Stimulated activated CD8-positive, alpha-beta memory T cell treated with anti-CD3 and anti-CD28 coated beads, Interleukin-4, amount 100 ng/mL, for 4 hours (primary cell): ENCODE measurements at places on chromosomes 13 and 19.

GRCh38 chr13:50437252-50437651 is 406.2 kb downstream of the DLEU7 start:
- DNase-seq: no peak

- DNase-seq: no peak
Observed at GRCh38 chr19:31715249-31715945, 366.2 kb upstream of the TSHZ3 start.

- DNase-seq: no peak
Observed at GRCh38 chr13:27276188-27276587, 5.6 kb downstream of the RASL11A start.

- DNase-seq: no peak
Observed at GRCh38 chr19:30406220-30407067, 34.3 kb downstream of the ZNF536 start.

GRCh38 chr19:14512406-14512961 is 5.7 kb downstream of the DNAJB1 start:
- no peak for DNase-seq

GRCh38 chr19:15283141-15283883 is 49.0 kb downstream of the BRD4 start:
- DNase-seq: no peak

DNA sequence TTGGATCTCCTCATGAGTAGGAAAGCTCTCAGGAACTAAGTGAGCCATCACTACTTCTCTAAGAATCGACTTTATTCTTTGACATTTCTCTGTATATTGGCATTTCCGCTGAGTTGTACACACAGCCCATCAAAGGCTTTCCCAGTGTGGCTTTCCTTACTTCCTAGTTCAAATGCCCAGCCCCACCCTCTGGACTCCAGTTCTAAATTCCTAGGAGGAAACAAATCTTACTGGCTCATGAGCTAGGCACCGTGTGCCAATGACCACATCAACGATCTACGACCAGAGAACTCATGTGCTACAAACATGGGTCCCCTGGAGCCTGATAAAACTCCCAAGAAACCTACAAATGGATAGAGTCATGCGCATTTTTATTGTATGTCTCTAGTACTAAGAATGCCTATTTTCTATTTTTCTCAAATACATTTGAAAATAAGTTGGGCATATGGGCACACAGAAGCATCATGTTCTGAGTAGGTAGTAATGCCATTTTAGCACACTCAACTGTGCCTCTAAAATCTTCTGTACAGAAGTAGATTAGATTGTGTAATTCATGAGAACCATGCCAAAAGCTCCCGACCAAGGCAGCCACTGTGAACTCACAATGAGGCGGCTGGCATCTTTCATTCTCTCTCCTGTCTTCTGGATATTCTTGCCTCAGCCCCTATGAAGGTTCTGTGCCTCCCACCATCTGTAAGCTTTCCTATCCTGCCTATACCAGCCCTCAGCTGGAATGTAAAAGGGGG is 10.5 kb upstream of the RAP2A start:
- DNase-seq: no peak

GRCh38 chr13:49366841-49367240 is 77.0 kb downstream of the CAB39L start:
- DNase-seq: no peak

- peak; percentile 92 for DNase-seq
Observed at GRCh38 chr19:18294467-18294864, 13.0 kb upstream of the JUND start.

GRCh38 chr13:113046883-113047244 is 58.7 kb upstream of the F7 start:
- no peak for DNase-seq

GRCh38 chr19:8462571-8462970 is 17.8 kb downstream of the HNRNPM start:
- no peak for DNase-seq

DNA sequence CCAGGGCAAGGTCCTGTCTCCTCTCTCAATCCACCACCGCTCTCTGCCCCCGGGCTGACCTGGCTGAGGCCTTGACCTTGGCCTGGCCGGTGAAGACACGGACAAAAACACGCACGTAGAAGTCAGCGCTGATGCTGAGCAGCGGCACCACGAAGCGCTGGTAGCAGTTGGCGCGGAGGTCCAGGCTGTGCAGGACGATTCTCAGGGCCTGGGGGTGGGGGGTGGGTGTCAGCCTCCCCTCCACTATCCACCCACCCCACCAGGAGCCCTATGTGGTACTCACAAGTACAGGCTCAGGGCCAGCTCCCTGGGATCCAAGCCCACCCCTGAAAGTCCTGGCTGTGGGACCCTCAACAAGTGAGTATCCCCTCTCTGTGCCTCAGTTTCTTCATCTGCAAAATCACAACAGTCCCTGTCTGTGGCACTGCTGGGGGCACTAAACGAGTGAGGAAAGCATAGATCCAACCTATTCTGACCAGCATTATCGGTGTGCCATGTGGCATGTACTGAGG is 6.4 kb downstream of the TRMT1 start:
- no peak for DNase-seq

GRCh38 chr13:22276616-22277015 is 605.7 kb downstream of the FGF9 start:
- DNase-seq: no peak

DNA sequence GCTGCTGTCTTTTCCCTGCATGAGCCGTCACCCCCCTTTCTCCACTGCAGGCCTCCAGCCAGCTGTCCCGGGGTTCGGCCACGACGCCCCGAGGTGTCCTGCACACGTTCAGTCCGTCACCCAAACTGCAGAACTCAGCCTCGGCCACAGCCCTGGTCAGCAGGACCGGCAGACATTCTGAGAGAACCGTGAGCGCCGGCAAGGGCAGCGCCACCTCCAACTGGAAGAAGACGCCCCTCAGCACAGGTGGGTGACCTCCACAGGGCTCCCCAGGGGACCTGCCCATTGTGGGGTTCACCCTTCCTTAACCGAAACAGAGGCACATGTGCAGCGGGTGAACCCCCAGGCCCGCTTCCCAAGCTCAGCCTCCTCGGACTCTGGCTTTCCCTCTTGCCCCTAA is 13.1 kb downstream of the TSSK6 start:
- DNase-seq: no peak

DNA sequence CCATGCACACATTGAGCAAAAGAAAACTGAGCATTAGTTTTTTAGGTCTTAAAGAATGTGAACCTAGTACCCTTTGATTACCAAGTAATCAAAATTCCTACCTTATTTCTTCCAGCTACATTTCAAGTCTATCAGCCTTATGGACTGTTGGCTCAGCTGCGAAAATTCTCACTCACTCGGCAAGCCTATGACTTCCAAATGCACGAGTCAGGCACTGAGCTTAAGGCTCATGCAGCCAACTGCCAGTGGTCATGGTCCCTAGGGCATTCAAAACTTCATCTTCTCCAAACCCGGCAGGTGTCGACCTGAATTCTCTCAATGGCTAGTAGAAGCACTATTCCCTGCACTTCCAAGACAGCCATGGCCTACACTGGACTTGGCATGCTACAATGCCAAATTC is 41.2 kb downstream of the RUBCNL start:
- no peak for DNase-seq

GRCh38 chr13:44577236-44578066 is 1.3 kb upstream of the TSC22D1 start:
- peak; percentile 92 for DNase-seq

DNA sequence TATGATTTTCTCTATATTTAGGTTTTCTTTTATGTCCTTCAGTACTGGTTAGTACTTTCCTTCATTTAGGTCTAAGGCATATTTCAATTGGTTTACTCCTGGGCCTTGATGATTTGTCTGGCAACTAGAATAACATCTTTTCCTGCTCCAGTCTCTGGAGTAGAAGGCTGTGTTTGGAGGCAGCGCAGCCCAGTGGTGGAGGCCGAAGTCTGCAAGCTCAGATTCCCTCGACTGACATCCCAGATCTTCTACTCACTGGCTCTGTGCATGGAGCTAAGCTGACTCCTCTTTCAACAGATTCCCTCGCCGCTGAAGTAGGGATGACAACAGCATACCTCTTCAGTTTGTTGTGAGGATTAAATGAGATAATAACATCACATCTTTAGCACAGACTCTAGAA is 141.0 kb downstream of the RAP2A start:
- no peak for DNase-seq

- DNase-seq: no peak
Observed at GRCh38 chr13:98548230-98548629, 28.7 kb downstream of the STK24 start.

DNA sequence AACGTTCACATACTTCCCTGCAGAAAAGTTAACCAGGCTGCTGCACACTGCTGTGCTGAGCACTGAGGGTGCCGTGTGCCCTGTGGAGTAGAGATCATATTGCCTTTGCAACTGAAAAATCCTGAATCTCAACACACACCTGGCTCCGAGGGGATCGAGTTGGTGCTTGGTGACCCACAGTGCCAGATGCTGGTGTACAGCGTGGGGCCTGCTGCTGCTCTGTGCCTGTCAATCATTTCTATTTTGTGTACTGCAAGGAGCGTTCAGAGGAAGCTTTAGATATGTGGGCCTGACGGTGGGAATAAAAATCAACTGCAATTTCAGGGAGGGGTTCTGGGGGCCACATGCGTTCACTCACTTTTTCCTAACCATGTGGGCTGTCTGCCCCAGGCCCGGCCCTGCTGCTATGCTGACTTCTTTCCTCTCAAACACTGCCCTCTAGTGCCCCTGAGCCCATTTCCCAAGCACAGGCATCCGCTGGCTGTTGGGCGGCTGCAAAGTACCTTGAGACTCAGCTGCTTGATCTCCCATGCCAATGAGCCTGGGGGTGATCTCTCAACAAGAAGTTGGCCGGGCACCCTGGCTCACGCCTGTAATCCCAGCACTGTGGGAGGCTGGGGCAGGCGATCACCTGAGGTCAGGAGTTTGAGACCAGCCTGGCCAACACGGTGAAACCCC is 9.7 kb upstream of the LENG8 start:
- no peak for DNase-seq

GRCh38 chr13:43294412-43294811 is 271.0 kb downstream of the DNAJC15 start:
- DNase-seq: no peak

- DNase-seq: no peak
Observed at GRCh38 chr13:43764349-43764748, 22.4 kb downstream of the ENOX1 start.

GRCh38 chr13:72963762-72964161 is 95.0 kb upstream of the KLF5 start:
- no peak for DNase-seq
